ENCODE measurements at places on chromosomes 4 and X. TPM values are rescaled to one million over a fixed set of nuclear protein-coding genes. Genes with fewer than 3 reads are reported as not detected.

Gene FSTL5
- total RNA-seq = not detected

Gene TMSB15C
- total RNA-seq = 3.9 TPM

Gene PNMA6F
- not detected for total RNA-seq

Gene ASMT
- total RNA-seq = not detected

Gene TEX13B
- not detected for total RNA-seq

Gene ZNF185
- total RNA-seq = 8.5 TPM

Gene SULT1E1
- 0.54 TPM for total RNA-seq

Gene NAP1L3
- 15.0 TPM for total RNA-seq
